ENCODE measurements at places on chromosomes 4 and X.

- DNase-seq, result no peak
Observed at GRCh38 chr4:3772632-3773031, 6.4 kb downstream of the ADRA2C start.

- no peak for DNase-seq
Observed at GRCh38 chr4:77650787-77651186, 45.2 kb downstream of the CXCL13 start.

GRCh38 chr4:127783026-127783769 is 1.1 kb downstream of the HSPA4L start:
- no peak for DNase-seq

DNA sequence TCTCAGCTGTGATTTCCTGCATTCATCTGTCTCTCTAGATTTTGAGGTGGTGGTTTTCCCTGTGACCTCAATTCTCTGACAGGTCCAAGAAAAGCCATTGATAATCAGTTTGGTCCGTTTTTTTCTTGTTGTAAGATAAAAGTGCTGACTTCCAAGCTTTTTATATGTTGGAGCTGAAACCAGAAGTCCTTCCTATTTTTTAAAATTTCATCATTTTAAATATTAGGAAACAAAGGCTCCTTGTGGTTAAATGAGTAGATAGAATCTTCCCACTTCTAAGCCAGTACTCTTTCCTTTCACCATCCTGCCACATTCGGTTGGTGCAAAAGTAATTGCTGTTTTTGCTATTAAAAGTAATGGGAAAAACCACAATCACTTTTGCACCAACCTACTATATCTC is 18.3 kb downstream of the RNF175 start:
- no peak for DNase-seq

DNA sequence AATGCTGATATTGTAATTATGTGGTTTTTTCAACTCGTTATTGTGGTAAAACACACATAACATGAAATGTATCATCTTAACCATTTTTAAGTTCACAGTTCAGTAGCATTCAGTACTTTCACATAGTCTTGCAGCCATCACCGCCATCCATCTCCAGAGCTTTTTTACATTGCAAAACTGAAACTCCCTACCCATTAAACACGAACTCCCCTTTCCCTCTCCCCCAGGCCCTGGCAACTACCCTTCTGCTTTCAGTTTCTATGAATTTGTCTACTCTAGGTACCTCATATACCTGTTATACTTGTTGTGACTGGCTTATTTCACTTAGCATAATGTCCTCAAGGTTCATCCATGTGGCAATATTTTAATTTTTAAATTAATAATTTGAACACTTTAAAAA is 380.6 kb downstream of the MAPK10 start:
- DNase-seq, result no peak

DNA sequence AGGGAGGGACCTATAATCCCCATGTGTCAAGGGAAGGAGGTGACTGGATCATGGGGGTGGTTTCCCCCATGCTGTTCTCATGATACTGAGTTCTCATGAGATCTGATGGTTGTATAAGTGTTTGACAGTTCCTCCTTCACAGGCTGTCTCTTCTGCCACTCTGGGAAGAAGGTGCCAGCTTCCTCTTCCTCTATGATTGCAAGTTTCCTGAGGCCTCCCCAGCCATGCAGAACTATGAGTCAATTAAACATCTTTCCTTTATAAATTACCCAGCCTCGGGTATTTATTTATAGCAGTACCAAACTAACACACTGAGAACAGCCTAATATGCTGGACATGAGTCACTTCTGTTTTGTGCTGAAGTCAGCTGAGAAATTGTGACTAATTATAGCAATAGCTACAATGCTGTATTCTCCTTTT is 656.9 kb upstream of the CPEB2 start:
- no peak for DNase-seq

DNA sequence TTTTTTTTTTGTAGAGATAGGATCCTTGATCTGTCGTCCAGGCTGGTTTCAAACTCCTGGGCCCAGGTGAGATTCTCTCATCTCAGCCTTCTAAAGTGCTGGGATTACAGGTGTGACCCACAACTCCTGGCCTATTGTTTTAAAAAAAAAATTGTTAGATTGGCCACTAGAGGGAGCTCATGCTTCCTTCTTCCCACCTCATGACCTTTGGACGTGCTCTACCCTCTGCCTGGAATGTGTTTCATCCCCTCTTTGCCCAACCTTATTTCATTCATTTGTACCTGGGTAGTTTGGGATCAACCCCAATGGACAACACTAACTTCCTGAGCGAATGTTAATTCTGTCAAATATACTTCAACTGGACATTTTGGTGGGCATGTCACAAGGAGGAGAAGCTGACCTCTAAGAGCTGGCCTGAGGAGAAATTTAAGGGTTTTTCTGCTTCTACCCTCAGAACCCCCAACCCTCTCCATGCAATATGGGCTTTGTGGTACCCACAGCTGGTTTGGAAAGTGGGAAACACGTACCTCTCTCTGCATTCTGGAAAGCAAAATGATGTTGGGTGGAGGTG is 6.4 kb downstream of the PPEF2 start:
- DNase-seq, result no peak

- DNase-seq, result no peak
Observed at GRCh38 chr4:75099321-75099720, 166.4 kb downstream of the PARM1 start.

GRCh38 chr4:53694666-53695065 is 103.4 kb upstream of the LNX1 start:
- no peak for DNase-seq

DNA sequence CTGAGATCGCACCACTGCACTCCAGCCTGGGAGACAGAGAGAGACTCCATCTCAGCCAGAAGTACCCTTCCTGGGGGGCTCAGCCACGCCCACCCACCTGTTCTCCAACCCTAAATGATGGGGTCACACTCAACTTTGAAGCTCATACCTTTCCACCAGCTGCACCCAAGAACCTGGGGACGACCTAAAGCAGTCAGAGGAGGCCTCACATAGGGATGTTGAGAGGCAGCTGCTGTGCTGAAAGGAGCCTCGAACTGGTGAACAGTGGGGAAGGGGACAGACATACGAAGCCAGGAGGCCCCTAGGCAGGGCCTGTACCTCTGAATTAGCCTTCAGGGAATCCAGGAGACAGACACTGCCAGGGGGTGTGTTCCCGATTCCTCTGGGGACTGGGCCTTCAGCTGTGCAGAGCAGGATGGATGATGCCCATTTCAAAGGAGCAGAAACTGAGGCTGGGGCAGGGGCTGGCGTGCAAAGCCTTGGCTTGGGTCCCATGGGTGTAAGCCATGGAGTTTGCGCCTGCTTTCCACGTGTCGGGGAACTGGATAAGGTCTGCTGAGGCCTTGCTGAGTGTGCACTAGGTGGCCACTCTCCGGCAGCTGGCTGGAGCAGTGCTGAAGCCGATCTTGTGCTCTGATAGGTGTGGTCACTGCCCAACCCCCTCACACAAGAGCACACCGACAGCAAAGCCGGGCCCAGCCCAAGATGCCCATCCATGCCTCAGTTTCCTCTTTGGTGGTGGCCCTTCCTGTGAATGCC is 130.8 kb downstream of the CPZ start:
- DNase-seq, result no peak

DNA sequence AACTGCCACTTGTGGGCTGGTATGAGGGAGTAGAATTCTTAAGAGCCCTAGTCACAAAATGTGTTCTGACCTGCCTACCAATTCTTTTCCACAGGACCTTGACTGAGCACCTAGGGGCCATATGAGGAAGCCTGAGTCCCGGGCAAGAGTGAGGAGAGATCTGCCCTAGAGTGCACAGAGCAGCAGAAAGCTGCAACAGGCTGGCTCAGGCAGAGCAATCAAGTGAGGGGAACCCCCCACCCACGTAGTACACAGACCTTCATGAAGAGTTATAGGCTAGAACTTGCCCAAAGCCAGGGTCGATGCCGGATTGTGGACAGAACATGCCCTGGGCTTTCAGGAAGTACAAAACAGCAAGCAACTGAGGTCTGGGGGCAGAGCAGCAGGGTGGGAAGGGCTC is 117.0 kb downstream of the SPOCK3 start:
- no peak for DNase-seq

GRCh38 chrX:136259543-136259942 is 8.3 kb upstream of the MAP7D3 start:
- DNase-seq, result no peak

- DNase-seq, result no peak
Observed at GRCh38 chr4:84638092-84638491, 55.2 kb downstream of the CDS1 start.

GRCh38 chr4:69484011-69484410 is 11.7 kb downstream of the UGT2B4 start:
- no peak for DNase-seq

- DNase-seq, result no peak
Observed at GRCh38 chr4:14809203-14809602, 193.1 kb upstream of the CPEB2 start.

- no peak for DNase-seq
Observed at GRCh38 chrX:96405842-96406241, 278.8 kb upstream of the DIAPH2 start.

DNA sequence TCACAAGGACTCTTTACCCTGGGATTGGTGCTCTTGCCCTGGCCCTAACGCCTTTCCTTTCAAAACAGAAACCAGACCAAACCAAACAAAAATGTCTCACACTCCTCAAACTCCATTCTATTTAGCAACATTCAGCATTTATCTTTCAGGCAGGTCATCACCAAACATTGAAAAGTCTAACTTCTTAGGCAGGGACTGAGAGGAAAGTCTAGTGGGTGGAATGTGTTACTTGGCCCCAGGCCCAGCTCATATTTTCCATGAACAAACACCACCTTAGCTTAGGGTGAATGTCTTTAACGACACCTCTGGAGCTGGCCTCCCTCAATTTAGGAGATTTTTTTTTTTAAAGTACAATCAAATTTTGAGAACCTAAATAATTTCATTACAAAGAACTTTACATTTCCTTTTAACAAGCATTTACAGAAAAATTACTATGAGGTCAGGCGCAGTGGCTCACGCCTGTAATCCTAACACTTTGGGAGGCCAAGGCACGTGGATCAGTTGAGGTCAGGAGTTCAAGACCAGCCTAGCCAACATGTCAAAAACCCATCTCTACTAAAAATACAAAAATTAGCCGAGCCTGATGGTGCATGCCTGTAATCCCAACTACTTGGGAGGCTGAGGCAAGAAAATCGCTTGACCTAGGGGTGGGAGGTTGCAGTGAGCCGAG is 10.2 kb upstream of the N4BP2 start:
- no peak for DNase-seq

- DNase-seq, result no peak
Observed at GRCh38 chrX:150903110-150903508, 4.6 kb upstream of the CD99L2 start.

GRCh38 chrX:41067721-41068120 is 17.5 kb upstream of the USP9X start:
- DNase-seq, result no peak

DNA sequence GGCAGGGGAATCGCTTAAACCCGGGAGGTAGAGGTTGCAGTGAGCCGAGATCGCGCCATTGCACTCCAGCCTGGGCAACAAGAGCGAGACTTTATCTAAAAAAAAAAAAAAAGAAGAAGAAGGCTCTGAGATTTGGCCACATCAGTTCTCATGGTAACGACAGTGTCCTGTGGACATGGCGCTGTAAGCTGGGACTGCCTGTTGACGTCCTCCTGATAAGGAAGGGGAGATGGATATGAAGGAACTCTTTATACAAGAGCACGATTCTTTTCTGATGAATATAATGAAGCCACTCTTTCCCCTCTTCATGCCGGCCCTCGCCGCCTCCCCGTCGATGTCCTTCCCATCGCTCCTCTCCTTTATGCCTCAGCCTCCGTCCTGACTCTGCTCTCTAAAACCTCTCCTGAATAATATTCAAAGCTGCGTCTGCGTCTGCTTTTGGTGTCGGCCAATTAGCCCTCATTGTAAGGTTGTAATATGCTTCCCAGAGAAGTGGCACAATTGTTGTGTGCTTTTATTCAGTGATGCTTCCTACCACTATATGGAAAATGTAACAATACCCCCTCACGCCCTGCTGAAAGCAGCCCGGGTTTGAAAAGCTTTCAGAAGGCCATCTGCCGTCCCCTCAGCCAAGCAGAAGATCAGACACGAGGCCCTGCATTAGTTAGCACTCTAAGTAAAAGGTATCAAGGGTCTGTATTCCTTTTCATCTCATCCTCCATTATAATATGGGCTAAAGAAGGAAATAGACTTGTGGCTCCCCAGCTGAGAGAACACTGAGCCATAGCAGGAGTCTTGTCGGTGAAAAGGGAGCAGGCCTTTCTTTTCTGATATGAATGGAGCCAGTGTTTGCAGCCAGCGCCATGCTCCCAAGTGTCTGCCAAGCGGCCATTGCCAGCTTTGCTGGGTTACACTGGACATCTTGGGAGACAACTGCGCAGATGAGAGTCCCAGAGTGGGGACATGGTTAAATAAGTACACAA is 22.1 kb upstream of the SCOC start:
- DNase-seq, result no peak

- DNase-seq, result no peak
Observed at GRCh38 chrX:105098201-105098600, 122.3 kb downstream of the TEX13A start.
